ENCODE measurements at places on chromosomes 12 and 14. TPM values are rescaled to one million over a fixed set of nuclear protein-coding genes. Genes with fewer than 3 reads are reported as not detected.

- no peaks in the 10 kb centered on the region for H3K27me3 ChIP-seq
- peaks cover 65% of the 10 kb centered on the region for H3K36me3 ChIP-seq
- H3K27ac ChIP-seq, result peak overlapping the region; percentile 100
Observed at GRCh38 chr14:21267431-21267845, 1.8 kb downstream of the HNRNPC start.

- peaks cover 7% of the 10 kb centered on the region for H3K36me3 ChIP-seq
- no peaks in the 10 kb centered on the region for H3K27me3 ChIP-seq
- H3K4me1 ChIP-seq, result peaks cover 37% of the 10 kb centered on the region
- DNase-seq, result no peak
- H3K4me3 ChIP-seq, result no peak overlapping the region
Observed at GRCh38 chr14:93320489-93320888, 12.3 kb downstream of the BTBD7 start.

Gene MYG1
- 68.4 TPM for total RNA-seq

- H3K4me3 ChIP-seq, result no peak overlapping the region
- H3K27me3 ChIP-seq, result peaks cover 21% of the 10 kb centered on the region
- H3K27ac ChIP-seq, result no peak overlapping the region
- H3K36me3 ChIP-seq, result no peaks in the 10 kb centered on the region
Observed at GRCh38 chr14:95315156-95315555, 4.6 kb downstream of the CLMN start.

DNA sequence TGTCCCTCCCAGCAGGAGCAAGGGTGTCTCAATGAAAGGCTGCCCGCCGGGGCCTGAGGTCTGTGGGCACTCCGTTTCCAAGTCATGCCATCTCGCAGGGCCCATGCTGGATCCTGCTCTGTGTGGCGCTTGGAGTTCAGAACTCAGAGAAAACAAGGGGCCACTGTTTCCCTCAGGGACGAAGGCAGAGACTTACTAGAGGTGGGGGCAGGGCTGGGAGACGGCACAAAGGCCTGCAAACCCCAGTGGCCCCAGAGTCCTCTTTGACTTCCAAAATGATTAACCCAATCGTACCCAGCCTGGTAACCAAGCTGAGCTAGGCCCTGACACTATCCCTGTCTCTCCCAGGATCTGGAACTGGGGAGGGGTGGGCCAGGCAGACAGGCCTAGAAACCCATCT lies 95.8 kb downstream of the ITPK1 start:
- no peaks in the 10 kb centered on the region for H3K36me3 ChIP-seq
- H3K27me3 ChIP-seq, result no peaks in the 10 kb centered on the region
- no peak for DNase-seq
- no peak overlapping the region for H3K27ac ChIP-seq
- no peak overlapping the region for H3K4me3 ChIP-seq
- H3K4me1 ChIP-seq, result peaks cover 3% of the 10 kb centered on the region

Gene ART4
- not detected for total RNA-seq

Gene DBX2
- total RNA-seq, result not detected

Gene ZFHX2
- total RNA-seq, result 0.57 TPM

DNA sequence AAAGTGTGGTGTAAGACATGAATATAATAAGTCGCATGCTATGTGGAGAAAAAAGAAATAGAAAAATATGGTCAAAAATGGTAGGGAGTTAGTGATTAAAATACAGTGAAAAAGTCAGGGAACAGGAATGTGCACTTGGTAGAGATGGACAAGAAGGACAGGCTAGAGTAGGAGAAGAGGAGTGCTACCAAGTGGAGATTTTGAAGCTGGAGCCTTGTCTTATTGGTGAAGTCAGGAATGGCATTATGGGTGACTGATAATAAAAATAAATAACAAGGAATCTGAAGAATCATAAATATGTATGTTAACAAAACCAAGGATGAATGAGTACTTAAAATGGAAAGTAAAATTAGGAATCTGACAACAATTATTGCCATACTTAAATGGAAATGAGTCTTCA lies 204.8 kb downstream of the PRKD1 start:
- H3K27me3 ChIP-seq, result peaks cover 2% of the 10 kb centered on the region
- no peak for DNase-seq
- H3K4me1 ChIP-seq, result no peaks in the 10 kb centered on the region
- no peak overlapping the region for H3K27ac ChIP-seq
- H3K36me3 ChIP-seq, result no peaks in the 10 kb centered on the region

Gene PIWIL1
- total RNA-seq, result not detected

DNA sequence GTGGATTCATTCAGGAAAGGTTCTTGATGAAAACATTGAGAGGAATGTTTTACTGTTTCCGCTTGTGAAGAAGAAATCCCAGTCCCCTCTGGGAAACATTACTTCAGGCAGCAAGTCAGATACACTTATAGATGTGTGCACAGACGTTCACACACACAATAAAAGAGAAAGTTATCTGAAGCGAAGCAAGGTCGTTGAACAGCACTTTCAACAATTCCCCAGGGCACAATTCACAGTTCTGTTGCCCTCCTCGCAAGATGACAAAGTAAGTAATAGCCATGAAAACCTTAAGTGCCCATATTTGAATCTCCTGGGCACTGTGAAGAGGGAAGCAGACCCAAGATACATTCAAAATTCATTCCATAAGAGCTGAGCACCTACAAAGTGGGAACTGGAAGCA lies 156.6 kb upstream of the CAND1 start:
- H3K27ac ChIP-seq, result no peak overlapping the region
- no peak overlapping the region for H3K4me3 ChIP-seq
- no peaks in the 10 kb centered on the region for H3K36me3 ChIP-seq
- no peaks in the 10 kb centered on the region for H3K4me1 ChIP-seq
- H3K27me3 ChIP-seq, result no peaks in the 10 kb centered on the region

All from activated naive CD4-positive, alpha-beta T cell treated with anti-CD3 and anti-CD28 coated beads for 36 hours (primary cell).